ENCODE measurements at places on chromosomes 6 and 20. TPM values are rescaled to one million over a fixed set of nuclear protein-coding genes. Genes with fewer than 3 reads are reported as not detected.

The UBE3D gene
- total RNA-seq: 6.7 TPM

The RNF39 gene
- total RNA-seq: not detected

The SLC22A7 gene
- not detected for total RNA-seq

The GINS1 gene
- 35.9 TPM for total RNA-seq

The EGFL8 gene
- 13.3 TPM for total RNA-seq

All from activated CD8-positive, alpha-beta T cell treated with anti-CD3 and anti-CD28 coated beads for 36 hours (primary cell).